ENCODE measurements at places on chromosomes 6 and 20.

- no peak for DNase-seq
These were observed 12.7 kb downstream of the GCLC start for GRCh38 chr6:53532061-53532797.

- no peak for DNase-seq
These were observed 2.9 kb downstream of the BIRC7 start for GRCh38 chr20:63238514-63239125.

- DNase-seq = no peak
These were observed 275.8 kb upstream of the SULF2 start for GRCh38 chr20:48060841-48061720.

DNA sequence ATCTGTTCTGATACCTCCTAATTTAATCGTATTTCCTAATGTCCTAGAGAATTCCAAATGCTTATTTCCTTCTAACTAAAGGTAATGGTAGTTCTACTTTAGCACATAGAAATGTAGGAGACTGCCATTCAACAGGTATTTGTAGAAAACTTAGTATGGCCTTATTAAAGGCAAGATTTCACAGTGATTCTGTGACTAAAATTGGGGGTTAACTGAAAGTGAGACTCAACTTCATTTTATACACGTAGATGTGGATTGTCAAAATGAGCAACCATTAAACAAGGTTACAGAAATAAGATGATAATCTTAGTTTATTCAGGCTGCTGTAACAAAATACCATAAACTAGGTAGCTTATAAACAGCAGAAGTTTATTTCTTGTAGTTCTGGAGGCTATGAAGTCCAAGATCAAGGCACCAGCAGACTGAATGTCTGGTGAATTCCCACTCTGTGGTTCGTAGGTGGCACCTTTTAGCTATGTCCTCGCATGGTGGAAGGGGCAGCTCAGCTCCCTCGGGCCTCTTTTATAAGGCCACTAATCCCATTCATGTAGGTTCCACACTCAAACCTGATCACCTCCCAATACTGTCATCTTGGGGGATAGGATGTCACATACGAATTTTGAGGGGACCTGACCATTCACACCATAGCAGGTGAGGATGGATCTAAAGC is 38.7 kb downstream of the TAB2 start:
- no peak for DNase-seq

DNA sequence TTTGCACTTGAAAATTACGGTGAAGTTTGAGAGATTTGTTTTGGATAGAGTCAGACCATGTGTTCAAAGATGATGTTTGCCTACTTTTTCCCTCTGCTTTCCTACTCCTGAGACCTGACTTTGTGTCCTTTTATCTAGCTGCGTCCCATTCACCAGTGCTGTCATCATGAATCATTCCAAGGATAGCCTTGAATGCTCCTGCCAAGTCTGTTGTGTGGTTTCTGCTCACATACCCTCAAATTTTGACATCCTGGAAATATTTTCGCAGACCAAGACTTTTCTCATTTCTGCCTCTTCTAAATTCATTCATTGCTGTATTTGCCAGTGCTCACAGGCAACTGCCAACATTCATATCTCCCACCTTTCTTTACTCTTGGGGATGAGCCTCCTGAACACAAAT is 175.9 kb upstream of the SCGN start:
- DNase-seq = no peak

DNA sequence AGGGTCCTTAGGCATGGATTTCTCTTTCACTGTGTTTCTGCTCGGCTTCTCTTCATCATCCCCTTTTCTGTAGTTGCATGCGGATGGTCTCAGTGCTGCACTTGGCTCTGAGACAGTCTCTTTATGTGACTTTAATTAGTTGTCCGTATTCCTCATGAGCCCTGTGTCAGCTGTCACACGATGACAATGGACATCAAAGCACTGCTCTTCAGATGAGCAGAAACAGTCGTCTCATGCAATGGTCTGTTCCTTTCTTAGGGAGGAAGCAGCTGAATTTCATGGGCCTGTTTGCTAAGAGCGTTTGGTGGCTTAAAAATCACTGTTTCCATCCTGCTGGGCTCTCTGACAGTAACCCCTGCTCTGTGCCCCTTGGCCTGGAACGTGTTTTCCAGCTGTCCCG is 64.9 kb downstream of the SYTL3 start:
- no peak for DNase-seq

GRCh38 chr6:46240866-46241565 is 70.2 kb upstream of the ENPP5 start:
- DNase-seq = no peak

DNA sequence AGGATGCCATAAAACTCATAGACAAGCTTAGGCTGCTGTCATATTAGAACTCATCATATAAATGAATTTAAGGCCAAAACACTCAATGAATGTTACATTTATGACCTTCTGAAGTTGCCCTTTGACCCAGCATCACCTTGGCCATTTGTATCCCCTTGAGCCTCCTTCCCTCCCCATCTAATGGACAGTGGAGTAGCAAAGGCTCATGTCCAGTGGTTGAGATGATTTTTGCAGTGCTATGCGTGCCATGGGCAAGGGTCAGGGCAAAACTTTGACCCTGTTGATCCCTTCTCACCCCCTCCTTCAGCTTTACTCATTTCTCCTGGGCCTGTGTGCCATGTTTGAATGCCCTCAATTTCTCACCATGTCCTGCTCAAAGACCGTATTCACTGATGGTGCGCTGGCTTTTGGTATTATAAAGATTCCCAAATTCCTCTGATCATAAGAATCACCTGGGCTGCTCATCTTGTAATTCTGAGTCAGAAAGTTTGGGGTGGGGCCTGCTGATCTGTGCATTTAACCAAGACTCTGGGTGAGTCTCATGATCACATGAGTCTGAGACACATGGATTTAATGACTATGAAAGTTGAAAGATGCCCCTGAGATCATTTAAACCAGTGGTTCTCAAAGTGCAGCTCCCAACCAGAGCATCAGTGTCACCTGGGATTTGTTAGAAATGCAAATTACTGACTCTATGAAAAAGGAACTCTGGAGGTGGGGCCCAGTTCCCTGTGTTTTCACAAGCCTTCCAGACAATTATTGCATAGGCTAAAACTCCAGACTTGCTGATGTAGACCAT is 57.5 kb upstream of the IL20RA start:
- no peak for DNase-seq

- no peak for DNase-seq
These were observed 1.5 kb downstream of the DACT2 start for GRCh38 chr6:168318090-168318489.

DNA sequence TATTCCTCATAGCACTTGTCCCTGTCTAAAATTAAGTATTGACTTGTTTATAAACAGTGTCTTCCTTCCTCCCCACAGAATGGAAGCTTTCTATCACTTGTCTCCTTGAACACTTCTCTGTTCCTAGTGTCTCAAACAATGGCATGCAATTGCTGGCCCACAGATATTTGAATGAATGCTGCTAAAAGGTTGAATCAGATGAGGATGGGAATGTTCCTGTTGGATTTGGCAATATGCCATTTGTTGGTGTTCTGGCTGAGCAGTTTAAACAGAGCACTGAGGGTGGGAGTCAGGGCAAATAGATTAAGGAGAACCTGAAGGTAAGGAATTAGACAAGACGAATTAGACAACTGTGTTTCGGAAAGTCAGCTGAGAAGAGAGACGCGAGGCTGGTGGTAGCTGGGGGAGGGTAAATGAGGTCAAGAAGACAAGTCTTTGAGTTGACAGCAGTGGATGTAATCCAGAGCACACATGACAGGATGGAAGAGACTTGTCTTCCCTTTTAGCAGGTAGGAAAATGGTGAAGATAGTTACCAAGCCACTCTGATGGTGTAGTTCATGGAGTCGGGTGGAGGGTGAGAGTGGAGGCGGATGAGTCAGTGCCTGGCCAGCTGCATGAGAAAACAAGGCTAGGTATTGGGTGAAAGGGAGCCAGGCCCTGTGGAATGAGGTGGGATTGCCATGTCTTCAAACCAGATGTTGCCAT is 58.3 kb upstream of the GNRH2 start:
- DNase-seq = no peak

GRCh38 chr6:129730477-129731165 is 20.6 kb upstream of the ARHGAP18 start:
- no peak for DNase-seq

GRCh38 chr6:18326001-18326400 is 61.1 kb upstream of the RNF144B start:
- no peak for DNase-seq

GRCh38 chr20:59835057-59835447 is 98.4 kb downstream of the SYCP2 start:
- no peak for DNase-seq

DNA sequence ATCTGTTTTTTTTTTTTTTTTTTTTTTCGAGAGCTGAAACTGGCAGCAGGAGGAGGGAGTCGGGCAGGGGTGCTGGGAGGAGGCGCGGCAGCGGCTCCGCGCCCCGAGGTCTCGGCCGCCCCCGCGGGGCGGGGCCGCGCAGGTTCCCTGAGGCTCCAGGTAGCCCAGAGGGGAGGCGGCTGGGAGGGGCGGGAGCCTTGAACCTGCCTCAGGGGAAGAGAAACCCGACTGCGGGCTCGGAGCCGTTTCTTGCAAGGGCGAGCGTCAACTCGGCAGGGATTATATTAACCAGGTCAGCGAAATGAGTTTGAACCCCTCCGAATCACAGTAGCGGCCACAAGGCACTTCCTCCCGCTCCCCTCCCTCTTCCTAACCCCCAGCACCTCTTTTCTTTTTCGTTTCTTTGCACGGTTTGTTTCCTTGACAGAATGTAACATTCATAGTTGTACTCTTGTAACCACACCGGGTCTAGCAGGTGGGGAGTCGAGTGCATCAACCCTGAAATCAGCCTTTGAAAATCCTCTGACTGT is 2.0 kb downstream of the MYB start:
- no peak for DNase-seq

Data from right renal cortex interstitium (tissue), 3 donors.